Activated T-helper 1 cell treated with anti-CD3 and anti-CD28 coated beads, Interleukin-12 subunit alpha, Interleukin-12 subunit beta, Interleukin-2, Interleukin-4 antibody, amounts not matched to agents 30 ng/mL and 10 ng/mL and 1 ng/mL, durations not matched to agents 14 hours and 24 hours and 36 hours (primary cell): ENCODE measurements at places on chromosomes 2 and 18. TPM values are rescaled to one million over a fixed set of nuclear protein-coding genes. Genes with fewer than 3 reads are reported as not detected.

Gene HNRNPLL
- 85.8 and 91.5 TPM in 2 replicates for total RNA-seq

Gene MOGAT1
- total RNA-seq: not detected in 2 replicates

Gene PROKR1
- not detected in 2 replicates for total RNA-seq

Gene MLPH
- total RNA-seq: not detected in 2 replicates

Gene KCNG2
- total RNA-seq: not detected in 2 replicates

Gene VIL1
- total RNA-seq: not detected in 2 replicates

Gene HOXD11
- not detected in 2 replicates for total RNA-seq

Gene CD28
- total RNA-seq: 132 and 133 TPM in 2 replicates

Gene ALPG
- total RNA-seq: not detected in 2 replicates

Gene MC2R
- not detected in 2 replicates for total RNA-seq

Gene RAPGEF4
- total RNA-seq: 0.31 and 0.42 TPM in 2 replicates
